ENCODE measurements at places on chromosomes 5 and 9.

DNA sequence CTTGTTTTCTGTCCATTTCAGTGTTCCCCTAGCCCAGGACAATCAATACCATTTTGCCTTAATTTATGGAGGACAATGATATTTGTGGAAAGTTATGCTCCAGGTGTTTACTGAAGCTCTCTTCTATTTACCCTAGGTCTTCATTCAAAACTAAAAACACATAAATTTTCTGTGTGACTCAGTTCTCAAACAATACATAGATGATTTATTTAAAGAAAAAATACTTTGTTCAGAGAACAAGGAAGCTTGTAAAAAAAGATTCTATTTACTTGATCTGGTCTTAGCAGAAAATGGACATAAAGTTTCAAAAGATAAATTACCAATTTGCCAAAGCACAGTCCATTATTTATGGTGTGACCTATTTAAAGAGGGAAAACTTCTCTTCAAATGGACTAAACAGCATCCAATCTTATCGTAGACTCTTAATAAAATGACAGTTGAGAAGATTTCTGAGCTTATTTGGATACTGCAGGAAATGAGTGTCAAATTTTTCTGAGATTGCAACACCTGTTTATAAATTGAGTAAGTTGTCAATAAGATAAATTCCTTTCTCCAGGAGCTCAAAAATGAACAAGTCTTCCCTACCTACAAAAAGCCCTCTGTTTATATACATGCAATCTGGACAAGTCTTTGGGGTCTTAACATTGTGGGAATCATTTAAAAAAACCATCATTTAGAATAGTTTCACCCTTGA, 627.2 kb downstream of the PSAT1 start:
- no peak for DNase-seq

GRCh38 chr5:10649666-10650380, 86.0 kb downstream of the ANKRD33B start:
- DNase-seq, result peak; percentile 96

DNA sequence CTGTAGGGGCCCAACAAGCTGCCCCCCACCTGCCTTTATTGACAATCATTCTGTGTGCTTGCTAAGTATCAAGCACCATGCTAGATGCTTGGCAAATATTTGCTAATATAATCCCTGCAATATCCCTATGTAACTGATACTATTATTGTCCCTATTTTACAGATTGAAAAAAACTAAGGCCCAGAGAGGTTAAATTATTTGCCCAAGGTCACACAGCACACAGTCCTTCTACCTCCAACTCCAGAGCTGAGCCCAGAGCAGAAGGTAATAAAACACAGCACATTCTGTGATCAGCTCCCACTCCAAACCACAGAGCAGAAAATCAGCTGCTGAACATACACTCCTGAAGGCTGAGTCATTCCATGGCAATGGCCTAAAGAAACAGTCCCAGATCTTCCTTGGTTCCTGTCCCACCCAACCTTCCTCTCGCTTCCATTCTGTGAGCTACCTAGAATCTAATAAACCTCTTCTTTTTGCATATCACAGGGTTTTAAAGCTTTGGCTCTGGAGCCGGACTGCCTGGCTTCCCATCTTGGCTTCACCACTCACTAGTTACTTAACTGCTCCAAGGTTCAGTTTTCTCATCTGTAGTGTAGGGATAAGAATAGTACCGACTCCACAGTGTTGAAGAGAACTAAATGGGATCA, 66.7 kb upstream of the ADRA1B start:
- no peak for DNase-seq

- DNase-seq, result no peak
These were observed 86.2 kb downstream of the TTC39B start for GRCh38 chr9:15220658-15221318.

GRCh38 chr5:165996201-165996875, 2295.1 kb upstream of the WWC1 start:
- peak; percentile 55 for DNase-seq

DNA sequence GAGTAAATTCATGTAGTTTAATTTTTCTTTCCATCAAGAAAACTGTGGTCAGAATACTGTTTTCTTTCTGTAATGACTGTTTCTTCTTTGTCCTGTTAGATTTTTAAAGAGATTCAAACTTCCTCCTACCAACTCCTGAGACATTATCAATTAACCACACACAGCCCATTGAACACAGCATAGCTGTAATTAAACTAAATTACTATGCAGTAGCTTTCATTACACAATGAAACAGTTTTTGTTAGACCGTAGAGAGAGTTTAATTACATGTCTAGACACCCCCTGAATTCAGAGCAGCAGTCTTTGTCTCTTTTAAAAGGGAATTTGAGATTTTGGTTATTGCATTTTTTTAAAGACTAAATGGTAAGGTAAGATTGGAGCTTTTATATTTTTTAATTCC, 77.5 kb downstream of the STARD4 start:
- DNase-seq, result no peak

GRCh38 chr9:125522328-125522725, 184.7 kb downstream of the MAPKAP1 start:
- DNase-seq, result no peak

DNA sequence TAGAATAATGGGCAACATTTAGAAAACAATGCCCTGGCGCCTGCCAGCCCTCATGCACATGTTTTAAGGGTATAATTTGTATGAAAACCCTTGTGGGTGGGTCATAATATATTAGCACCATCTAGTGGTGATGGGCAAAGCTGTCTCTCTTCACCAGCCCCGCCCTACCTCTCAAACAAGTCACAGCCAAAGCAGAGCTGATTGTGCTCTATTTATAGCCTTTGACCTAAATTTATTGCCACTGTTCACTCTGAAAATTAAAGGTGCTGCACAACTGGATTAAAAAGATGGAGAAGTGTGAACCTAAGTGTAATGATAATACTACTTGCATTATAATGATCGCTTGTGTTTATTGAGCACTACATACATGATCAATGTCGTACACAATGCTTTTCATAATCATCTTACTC, 131.9 kb upstream of the ANKH start:
- DNase-seq, result peak; percentile 77

DNA sequence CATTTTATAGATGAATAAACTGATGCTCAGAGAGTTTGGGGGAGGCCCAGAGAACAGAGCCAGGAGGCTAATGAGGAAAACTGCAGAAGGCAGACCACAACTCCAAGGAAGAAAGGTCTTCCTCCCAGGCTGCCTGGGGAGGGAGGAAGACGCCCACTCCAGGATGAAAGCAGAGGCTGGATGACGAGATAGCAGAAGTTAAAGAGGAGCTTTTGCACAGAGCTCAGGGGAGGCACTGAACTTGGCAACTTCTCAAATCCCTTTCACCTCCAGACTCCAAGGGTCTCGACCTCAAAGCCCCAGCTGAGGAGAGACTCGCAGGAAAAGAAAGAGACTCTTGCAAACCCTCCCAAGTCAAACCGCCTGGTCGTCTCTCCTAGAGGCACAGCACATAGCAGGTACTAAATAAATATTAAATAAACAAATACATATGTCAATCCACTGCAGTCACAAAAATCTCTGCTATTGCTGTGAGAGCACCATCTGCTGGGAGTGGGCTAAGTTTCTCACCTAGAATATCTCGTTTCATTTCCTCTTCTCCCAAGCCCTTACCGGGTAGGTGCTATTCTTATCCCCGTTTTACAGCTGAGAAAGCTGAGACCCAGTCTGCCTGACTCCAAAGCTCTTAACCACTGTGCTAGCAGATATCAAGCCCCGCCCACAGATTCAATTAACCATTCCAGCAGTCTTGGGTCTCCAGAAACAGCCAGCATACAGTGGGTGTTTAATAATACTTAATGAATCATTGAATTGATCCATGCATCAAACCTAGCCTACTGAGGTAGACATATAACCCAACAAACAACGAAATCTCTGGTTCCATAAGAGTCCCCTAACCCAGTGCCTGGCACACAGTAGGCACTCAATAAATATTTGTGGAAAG, 97.8 kb upstream of the HAND1 start:
- no peak for DNase-seq

DNA sequence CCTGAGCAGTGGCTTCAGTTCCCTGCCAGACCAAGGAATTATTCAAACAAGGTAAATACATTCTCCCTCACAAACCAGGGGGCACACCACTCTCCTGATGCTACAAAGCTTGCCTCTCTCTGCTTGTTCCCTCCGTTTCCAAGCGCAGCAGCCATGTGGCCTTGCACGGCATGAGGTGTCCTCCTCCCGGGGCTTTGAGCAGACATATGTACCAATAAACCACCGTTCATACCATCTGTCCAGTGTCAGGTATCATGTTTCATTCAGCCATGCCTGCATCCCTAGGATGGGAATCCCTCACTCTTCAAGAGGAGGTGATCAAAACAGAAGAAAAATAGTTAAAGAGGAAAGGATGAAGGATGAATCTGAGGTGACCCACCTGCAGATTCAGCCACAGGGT, 282.7 kb downstream of the ENC1 start:
- no peak for DNase-seq

- DNase-seq, result no peak
These were observed 26.4 kb downstream of the ANXA1 start for GRCh38 chr9:73178044-73178443.

GRCh38 chr9:4317681-4318080, 17.8 kb upstream of the GLIS3 start:
- DNase-seq, result no peak

DNA sequence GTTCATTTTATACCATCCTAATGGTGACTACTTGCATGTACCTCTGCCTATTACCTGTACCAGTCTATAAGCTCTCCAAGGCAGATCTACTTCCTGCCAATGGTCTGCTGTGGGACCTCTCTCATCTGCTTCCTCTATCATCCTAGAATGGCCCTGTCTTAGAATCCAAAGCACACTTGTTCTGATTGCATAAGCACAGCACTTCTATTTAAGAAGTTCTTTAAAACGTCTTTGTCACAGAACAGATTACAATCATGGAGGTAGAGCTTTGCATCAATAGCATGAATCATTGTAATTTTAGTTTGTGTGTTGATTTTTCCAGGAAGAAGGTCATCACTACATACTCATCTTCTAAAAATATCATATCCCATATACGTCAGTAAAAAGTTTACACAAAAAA, 131.8 kb upstream of the ACOT12 start:
- DNase-seq, result no peak

- DNase-seq, result peak; percentile 93
These were observed 103.8 kb downstream of the RPS23 start for GRCh38 chr5:82174128-82174918.

- DNase-seq, result no peak
These were observed 418.6 kb downstream of the TMEM38B start for GRCh38 chr9:106112935-106113334.

DNA sequence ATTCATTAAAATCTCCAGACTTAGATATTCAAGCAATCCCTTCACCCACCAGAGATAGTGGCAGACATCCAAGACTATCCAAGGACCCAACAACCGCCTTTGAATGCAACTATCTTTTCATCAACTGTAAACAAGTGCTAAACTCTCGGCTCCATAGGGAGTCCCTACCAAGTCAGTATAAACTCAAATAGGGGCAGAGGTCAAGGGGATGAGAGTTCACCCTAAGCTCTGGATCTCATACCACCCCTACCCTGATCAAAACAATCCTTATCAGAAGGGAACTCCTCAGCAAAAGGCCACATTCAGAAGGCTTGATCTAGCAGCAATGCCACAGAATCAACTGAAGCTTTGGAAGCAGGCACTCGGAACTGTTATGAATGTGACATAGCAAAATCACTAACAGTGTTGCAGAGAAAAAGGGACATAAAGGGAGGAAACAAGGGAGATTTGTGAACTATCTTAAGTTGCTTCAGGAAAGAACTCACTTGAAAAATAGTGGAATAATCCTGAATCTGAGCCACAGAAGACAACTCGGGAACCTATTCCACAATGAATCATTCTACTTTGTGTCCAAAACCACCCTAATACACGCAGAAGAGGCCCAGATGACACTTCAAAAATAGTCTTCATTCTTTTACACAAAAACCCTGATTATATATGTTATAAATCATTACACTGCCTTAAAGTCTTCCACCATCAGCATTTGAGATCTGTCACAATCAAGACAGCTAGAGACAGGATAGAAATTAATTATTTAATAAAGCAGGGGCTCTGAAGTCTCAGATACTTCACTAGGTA, 49.8 kb downstream of the NR6A1 start:
- DNase-seq, result peak; percentile 66

GRCh38 chr5:134453016-134453415, 41.3 kb upstream of the CDKN2AIPNL start:
- no peak for DNase-seq

- DNase-seq, result peak; percentile 67
These were observed 353.7 kb downstream of the SLCO4C1 start for GRCh38 chr5:101942321-101942882.

- DNase-seq, result no peak
These were observed 269.1 kb downstream of the RFX3 start for GRCh38 chr9:3256571-3257330.

- DNase-seq, result no peak
These were observed 28.6 kb downstream of the LAMC3 start for GRCh38 chr9:131037335-131038255.

- peak; percentile 72 for DNase-seq
These were observed 364.1 kb upstream of the RORB start for GRCh38 chr9:74132986-74133385.

GRCh38 chr5:72294473-72294872, 25.6 kb downstream of the MRPS27 start:
- DNase-seq, result no peak

DNA sequence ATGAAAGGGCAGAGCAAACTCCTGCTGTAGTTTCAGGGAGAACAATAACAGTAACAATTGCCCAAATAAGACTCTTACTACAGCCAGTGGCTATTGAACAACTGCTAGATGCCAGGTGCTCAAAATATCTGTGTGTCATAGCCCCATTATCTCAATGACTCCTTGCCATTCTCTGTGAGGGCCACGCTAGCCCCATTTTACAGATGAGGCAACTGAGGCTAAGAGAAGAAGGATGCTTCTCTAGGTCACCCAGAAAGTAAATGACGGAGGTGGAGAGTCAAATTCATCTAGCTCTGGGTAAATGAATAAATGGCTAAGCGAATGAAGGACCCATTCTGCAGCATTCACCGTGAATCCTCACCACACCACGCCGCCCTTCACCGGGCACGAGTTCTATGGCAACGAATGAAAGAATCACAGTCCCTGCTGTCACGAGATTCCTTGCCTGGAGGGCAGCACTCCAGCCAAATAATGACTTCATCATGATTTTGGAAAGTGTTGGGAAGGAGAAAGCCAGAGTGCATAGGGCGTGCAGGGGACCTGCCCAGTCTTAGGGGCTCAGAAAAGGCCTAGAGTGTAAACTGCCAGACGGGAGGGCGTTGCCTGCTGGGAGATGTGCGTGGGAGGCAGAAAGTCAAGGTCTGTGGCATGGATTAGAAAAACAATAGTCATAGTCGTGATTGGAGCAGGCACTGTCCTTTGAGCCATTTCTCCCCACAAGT, 147.2 kb downstream of the C9orf50 start:
- DNase-seq, result no peak

- no peak for DNase-seq
These were observed 456.9 kb downstream of the PRELID2 start for GRCh38 chr5:145378226-145378625.

GRCh38 chr5:94540856-94541494, 77.4 kb downstream of the KIAA0825 start:
- no peak for DNase-seq

DNA sequence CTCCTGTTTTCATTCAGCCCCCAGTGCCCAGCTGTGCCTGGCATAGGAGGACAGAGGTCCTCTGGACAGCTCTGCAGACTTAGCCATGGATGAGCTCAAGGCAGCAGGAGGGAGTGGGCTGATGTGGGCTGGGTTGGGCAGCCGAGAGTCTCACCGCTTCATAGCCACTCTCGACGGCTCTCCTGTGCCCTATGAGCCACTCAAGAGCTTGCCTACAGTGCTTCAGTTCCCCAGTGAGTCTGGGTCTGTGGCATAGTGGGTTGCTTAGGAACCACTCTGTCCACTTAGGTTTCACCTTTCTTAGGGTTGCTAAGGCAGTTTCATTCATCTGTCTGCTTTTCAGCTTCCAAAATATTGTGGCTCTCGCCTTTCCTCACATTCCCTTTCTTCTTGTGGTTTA, 296.8 kb downstream of the ICE1 start:
- DNase-seq, result no peak

Data from endodermal cell (in vitro differentiated cells).